ENCODE measurements at places on chromosomes 3 and 15.

DNA sequence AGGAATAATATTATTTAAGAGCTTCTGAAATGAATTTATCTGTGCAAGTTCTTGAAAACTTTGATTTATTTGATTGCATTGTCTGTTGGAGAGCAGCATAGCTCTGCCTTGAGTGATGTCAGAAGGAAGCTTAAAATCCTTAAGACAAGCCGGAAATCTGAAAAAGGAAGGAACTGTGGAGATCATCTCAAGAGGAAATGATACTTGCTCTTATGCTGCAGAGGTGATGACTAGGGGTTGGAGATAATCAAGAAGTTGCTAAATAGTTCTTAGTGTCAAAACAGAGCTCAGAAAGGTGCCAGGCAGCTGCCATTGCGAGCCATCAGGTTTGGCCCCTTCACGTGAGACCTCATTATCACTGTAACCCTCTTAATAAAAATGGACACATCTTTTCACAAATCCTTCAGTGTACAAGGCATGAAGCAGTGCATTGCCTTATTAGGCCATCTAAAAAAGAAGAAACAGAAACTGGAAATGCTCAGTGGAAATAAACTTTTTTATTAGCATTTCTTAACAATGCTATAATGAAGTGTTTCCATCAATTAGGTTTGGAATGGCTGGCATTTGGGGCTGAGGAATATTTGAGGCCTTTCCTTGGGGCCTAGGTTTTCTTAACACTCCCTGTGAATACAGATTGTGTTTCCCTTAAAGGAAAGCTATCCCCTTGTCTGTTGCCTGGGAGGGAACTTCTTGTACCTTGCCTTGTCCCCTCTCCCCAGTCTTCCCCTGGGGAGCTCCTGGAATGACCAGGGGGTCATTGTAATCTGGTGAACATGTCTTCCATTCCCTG, 34.5 kb upstream of the VILL start:
- no peak for DNase-seq

- no peak for DNase-seq
Measured at GRCh38 chr3:127069814-127070440, 87.0 kb downstream of the PLXNA1 start.

GRCh38 chr15:40439960-40440742, 602 bp upstream of the BAHD1 start:
- no peak for DNase-seq

- DNase-seq: no peak
Measured at GRCh38 chr3:77254967-77255831, 215.3 kb downstream of the ROBO2 start.

DNA sequence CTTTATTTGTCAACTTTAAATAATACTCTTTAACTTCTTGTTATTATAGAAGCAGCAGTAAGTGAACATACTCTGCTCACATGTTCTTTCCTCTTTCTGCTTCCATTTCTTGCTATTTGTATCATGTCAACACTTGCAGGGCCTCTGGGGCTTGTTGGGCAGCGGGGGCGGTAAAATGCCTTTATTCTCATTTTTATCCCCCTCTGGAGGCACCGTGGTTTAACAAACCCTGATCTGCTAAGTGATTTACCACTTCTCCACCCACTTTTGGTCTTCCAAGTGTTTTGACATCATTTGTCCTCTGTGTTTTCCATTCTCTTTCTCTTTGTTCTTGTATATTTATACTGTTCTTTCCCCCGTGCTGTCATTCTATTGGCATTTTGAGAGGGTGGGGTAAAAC, 33.9 kb downstream of the SCN10A start:
- no peak for DNase-seq

DNA sequence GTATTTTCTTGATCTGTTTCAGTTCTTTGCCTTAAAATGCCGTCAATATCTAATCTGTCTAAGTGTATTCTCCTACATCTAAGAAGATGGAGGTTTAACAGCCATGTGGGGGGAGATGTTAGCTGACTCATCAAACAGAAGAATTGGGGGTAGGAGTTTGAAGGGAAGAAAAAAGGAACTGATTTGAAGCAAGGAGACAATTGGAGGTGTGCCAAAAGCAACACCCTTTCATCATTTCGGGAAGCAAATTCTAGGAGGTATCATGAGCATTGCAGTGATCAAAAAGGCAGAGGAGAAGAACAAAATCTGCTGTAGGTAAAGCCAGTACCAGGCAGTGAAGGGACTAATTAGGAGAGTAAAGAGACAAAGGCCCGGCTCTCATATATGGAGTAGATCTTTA, 337.3 kb upstream of the TBC1D5 start:
- peak; percentile 11 for DNase-seq

GRCh38 chr3:194093842-194094241, 42.1 kb upstream of the HES1 start:
- DNase-seq: no peak

GRCh38 chr3:111968319-111969054, 10.3 kb upstream of the ABHD10 start:
- no peak for DNase-seq

DNA sequence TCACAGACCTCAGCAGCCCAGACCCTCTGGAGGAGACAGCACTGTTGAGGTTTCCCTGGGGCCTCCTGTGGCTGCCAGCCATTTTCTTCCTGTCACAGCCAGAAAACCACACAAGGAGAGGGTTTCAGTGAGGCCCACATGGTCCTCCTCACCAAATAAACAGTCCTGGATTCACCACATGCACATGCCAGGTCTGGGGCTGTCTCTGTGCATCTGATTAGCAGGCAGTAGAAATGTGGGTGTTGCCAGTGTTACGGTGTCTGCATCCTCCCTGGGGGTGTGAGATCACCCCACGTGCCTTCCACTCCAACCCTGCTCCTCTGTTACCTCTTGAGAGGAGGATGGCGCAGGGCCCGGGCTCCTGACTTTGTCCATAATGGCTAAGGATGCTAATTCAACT, 140.4 kb downstream of the CHDH start:
- no peak for DNase-seq

- DNase-seq: no peak
Measured at GRCh38 chr15:41659190-41659589, 1.0 kb upstream of the MGA start.

DNA sequence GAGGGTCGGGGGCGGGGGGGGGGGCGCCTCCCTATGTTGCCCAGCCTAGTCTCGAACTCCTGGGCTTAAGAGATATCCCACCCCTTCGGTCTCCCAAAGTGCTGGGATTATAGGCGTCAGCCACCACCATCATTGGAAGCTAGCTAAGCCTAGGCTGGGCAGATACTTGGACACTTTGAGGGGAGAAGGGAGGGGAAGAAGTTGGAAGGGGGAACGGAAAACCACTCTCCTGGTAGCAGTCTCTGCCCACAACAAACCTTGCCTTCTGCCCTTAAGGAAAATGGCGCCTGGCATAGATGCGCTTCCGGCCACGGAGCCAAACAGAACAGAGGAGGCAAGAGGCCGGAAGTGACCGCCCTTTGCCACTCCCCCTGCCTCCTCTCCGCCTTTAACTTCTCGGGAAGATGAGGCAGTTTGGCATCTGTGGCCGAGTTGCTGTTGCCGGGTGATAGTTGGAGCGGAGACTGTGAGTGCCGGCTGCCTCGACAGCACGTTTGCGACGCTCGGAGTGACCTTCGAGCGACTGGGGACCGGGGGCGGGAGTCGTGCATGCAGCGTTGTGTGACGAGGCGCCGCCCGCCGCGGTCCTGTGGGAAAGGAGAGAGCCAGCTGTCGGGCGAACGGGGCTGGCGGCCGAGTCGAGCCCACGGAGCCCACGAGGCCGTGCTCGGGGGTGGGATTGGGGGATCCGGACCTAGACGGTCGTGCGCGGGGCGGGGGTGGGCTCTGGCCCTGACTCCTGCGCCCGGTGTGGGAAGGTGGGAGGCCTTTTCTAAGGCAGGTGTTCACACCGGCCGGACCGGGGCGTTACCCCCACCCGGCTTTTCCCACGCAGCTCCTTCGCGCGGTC, at the start of gene MFN1:
TSS of gene MFN1 (plus strand) at position 365 of the 850 bp plus-strand sequence. CDS start 1,143 bp downstream, outside the sequence.
- DNase-seq: peak; percentile 69

DNA sequence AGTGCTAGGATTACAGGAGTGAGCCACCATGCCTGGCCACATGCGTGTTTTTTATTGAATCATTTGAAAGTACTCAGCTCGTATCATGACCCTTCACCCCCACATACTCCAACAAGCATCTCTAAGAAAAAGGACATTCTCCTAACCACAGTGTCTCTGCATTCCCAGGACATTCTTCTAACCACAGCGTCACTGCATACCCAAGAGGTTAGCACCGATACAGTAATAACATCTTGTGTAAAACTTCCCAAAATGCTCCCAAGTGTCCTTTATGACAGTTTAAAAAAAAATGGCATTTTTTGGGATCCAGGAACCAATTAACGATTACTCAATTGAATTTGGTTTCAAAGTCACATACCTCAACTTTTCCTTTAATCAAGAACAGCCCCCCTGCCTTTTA, 39.6 kb downstream of the FLNB start:
- no peak for DNase-seq

DNA sequence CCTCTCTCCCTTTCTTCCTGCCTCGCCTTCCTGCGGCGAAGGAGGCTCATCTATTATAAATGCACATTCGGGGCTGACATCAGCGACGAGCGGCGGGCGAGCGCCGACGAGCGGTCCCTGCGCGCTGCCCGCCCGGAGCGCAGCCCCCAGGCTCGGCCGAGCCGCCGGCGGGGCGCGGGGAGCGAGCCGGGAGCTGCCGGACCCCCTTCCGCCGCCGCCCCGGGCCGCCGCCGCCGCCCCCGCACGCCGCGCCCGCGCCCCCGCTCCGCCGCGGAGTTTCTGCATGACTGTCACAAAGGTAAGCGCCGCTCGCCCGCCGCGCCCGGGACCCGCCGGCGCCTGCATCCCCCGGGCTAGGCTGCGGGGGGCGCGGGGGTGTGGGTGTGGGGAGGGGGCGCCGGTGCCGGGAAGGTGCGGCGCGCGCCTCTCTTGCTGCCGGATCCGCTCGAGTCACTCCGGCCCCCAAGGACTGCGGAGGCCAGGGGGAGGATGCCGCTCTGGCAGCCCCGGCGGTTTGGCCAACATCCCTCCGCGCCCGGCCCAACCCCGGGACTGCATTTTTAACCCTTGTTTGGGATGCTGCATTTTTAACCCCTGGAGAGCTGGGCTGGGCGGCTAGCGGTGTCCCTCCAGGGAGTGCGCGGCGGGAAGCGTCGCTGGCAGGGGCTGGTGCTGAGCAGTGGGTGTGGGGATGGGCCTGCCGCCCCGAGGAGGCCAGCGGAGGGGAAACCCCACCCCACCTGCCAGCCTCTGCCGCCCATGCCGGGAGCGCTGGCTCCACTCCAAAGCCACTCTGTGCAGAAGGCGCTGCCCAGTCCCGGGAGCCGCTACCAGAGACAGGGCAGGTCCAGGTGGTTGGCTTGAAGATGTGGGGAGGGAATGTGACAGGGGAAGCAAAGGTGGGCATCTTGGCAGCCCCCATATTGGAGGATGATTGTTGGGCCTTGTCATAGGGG, at the start of gene CORO2B:
TSS of gene CORO2B (plus strand) at position 14 of the 956 bp plus-strand sequence. CDS start at position 284, 270 bp downstream.
- no peak for DNase-seq

DNA sequence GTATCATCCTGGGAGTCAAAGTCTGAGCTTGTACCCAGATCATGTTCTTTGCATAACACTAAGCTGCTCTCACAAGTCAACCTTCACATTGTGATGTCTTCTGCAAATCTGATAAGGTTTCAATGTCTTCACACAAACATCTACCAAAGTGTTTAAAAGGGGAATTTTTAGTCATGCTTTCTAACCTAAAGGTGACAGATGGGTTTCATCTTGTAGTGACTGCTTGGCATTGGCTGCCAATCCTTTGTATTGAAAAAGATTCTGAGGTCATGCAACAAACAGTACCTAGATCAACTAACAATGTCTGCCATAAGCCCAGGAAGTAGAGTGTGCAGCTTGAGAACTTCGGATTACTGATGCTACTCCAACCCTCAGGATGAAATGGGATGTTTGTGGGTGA, 43.6 kb upstream of the DIPK2A start:
- no peak for DNase-seq

GRCh38 chr3:7144697-7145308, 283.9 kb downstream of the GRM7 start:
- DNase-seq: no peak

GRCh38 chr3:124044956-124045355, 53.0 kb upstream of the ROPN1 start:
- DNase-seq: no peak

GRCh38 chr3:150760431-150761200, 2.4 kb downstream of the SIAH2 start:
- no peak for DNase-seq

GRCh38 chr3:156720826-156721225, 46.4 kb downstream of the TIPARP start:
- DNase-seq: no peak

DNA sequence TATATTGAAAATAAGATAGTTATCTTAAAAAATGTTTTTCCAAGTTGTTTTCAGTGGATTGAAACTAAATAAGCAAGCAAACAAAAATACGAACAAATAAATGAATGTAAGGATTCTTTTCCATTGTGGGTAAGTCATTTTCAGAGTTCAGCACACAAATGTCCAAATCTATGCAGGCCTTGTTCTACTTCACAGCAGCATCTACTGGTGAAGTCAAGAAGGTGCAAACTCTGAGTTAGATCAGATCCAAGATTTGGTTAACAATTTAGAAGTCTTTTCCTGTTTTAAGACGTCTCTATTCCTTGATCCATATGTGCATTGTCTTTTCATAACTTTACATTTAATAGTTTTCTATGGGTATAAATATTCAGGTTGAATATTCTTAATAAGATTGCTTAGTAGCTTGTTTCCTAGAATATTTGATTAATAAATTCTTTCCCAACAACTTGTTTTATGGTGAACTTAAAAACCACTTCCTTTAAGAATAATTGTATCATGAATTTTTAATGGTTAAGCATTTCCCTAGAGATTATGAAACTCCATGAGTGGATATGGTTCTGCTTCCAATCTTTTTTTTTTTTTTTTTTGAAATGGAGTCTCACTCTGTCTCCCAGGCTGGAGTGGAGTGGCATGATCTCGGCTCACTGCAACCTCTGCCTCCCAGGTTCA, 10.5 kb downstream of the PTX3 start:
- no peak for DNase-seq

GRCh38 chr3:186025161-186025560, 83.7 kb downstream of the ETV5 start:
- DNase-seq: no peak

GRCh38 chr3:140532793-140533330, 145.0 kb upstream of the TRIM42 start:
- no peak for DNase-seq

DNA sequence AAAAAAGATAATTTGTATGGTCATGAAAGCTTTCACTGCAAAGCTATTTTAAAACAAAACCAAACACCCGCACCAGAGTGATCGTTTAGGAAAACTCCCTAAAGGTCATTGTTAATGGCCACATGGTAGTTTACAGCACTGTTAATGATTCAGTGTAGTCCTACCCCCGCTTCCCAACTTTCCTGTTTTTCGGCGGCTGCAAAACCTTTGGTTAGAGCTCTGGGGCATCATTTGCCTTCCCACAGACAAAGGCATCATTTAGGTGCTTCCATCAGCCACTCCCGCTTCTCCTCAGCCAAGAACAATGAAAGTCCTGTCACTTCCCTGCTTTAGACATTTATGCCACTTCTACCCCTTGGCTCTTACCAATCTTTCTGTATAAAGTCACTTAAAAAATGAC, 10.6 kb downstream of the MELTF start:
- no peak for DNase-seq

DNA sequence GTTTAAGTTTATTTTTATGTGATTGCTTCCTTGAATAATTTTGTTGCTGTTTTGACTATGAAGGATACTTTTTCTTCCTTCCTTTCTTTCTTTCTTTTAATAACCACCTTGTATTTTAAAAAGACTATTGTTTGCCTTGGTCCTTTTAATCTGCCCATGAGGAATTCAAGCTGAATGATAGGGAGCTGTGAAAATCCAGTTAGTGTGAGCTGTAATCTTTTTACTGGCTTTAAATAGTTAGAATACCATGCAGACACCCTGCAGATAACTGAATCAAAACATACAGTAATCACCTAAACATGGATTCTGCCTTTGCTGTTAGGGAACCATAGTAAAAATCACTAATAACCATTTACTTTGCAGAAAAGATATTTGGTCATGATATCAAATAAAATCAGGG, 110.7 kb downstream of the RSRC1 start:
- DNase-seq: no peak

Measured in SIG-M5 (cell line).